ENCODE measurements at places on chromosomes 6 and 20.

- DNase-seq, result no peak
These were observed 661 bp upstream of the PPP1R14C start for GRCh38 chr6:150142097-150142669.

DNA sequence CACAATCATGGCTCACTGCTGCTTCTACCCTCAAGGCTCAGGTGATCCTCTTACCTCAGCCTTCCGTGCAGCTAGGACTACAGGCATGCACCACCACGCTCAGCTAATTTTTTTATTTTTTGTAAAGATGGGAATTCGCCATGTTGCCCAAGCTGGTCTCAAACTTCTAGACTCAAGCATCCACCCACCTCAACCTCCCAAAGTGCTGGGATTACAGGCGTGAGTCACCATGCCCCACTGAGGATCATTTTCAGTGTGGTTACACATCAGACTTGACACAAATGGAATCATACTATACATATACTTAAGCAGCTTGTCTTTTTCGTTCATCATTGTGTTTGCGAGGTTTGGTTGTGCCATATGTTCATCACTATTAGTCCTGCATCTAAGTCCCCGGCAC, 26.6 kb downstream of the ZC3H12D start:
- DNase-seq, result no peak

DNA sequence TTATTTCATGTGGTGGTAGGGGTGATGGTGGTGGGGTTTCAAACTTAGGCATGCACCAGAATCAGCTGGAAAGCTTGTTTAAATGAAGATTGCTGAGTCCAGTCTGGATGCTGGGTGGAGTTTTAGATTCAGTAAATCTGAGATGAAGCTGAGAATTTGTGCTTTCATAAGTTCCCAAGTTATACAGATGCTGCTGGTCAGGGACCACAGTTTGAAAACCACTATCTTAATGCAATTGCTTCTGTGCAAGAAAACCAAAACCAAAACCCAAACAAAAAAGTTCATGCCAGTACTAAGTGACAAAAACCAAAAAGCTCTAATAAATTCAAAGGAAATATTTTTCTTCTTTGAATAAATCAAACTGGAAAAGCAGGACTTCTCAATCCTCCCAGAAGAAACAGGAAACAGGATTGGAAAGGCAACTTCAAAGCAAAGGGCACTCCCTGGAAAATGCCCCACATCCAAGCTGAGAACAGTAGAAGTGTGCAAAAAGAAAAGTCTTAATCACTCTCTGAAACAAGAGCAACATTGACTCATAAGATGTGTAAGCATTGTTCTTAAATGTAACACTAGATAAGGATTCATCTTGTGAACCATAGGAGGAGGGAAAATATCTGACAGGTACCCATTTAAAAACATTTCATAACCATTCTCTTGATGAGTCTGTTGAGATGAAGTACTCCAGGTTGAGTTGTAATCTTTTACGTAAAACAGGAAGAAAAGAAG, 481.5 kb upstream of the HSF2 start:
- no peak for DNase-seq

GRCh38 chr6:209432-210103, 82.7 kb upstream of the DUSP22 start:
- no peak for DNase-seq

- no peak for DNase-seq
These were observed 46.8 kb upstream of the UNC93A start for GRCh38 chr6:167244064-167244960.

DNA sequence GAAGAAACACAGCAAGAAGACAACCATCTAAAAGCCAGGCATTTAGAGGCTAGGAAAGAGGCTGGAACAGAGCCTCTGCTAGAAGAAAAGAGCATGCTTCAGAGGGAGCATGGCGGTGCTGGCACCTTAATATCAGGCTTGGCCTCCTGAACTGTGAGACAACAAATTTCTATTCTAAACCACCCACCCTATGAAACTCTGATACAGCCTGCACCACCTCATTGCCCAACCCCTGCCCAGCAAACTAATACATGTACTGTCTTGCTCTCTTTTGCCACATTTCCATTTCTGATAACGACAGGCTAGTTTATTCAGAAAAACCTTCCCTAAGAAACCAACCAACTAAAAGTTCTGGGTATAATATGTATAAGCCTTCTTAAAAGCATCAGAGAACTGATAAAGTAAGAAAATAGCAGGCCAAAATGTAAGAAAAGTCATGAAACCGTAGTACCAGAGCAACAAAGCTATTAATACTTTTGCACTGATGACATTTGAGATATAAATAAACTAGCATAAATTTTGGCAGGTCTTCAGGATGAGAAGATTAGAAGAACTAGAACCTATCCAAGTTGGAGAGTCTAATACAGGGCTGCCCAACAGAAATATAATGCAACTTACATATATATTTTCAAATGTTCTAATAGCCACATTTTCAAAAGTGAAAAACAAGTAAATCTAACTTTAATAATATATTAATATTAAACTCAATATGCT, 184.7 kb upstream of the HSF2 start:
- no peak for DNase-seq

- no peak for DNase-seq
These were observed 50.1 kb downstream of the SDHAF4 start for GRCh38 chr6:70616728-70617260.

- no peak for DNase-seq
These were observed 1.4 kb downstream of the FYN start for GRCh38 chr6:111871725-111872400.

DNA sequence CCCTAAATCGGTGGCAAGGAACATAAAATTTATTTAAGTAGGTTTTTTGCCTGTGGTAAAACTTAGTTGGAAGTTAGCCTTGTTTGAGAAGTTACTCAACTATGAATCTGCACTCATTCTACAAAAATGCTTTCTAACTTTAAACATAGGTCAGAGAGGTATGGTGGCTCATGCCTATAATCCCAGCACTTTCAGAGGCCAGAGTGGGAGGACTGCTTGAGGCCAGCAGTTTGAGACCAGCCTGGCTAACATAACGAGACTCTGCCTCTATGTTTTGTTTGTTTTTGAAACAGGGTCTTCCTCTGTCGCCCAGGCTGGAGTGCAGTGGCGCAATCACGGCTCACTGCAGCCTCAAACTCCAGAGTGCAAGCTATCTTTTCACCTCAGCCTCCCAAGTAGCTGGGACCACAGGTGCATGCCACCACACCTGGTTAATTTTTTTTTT, 16.2 kb downstream of the USP49 start:
- DNase-seq, result no peak

DNA sequence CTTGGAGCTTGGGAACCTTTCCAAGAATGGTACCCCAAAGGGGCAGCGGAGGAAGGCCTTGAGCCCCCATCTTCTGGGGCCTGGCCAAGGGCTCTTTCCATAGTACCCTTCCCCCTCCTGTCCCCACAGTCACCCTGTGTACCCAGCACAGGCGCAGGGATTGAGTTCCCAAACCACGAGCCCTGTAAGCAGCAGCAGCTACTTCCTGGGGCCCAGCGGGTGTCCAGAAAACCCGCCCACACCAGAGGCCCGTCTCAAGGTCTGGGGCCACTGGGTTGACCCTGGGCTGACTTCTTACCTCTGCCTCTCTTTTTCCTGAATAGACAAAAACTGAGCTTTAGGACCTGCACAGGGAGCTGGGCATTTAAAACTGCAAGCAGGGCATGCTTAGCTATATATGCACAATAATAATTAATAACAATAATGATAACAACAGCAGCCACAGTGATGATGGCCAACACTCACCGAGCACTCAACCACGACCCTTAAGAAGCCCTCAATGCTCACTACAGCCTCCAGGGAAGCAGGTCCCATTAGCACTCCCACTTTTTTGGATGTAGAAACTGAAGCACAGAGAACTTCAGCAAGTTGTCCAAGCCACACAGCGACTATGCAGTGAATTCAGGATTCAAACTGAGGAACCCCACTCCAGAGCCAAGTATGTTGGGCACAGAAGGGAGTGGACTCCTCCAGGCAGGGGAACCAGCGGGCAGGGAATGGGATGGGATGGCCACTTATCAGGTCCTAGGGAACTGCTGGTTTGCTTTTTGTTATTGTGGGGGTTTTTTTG, 14.5 kb downstream of the NOL4L start:
- DNase-seq, result no peak
